ENCODE measurements at places on chromosomes 12 and 14.

GRCh38 chr12:83408146-83408545 lies 721.4 kb downstream of the TMTC2 start:
- no peak for DNase-seq

DNA sequence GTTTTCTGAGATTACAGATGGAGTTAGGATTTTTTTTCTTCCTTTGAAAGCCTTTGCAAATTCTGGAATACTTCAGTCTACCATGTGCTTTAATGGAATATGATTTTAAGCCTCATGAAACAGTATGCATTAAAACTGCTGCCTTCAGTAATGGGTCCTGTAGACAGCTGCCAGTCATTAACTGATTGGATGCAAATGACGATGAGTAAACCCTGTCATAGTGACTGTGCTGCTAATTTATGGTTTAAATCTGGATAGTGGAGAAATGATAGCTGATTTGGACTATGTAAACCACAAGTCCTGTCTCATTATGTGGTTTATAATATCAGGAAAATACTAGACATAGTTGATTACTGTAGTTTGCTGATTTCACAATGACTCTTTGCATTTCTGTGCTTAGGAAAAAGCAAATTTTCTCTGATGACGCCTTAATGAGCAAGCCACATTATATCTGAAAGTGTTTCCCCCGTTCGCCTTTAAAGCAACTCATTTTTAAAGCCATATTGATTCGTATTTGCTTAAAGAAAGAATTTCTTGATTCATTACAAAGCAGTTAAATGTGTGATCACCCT lies 217.6 kb downstream of the TMTC2 start:
- no peak for DNase-seq

DNA sequence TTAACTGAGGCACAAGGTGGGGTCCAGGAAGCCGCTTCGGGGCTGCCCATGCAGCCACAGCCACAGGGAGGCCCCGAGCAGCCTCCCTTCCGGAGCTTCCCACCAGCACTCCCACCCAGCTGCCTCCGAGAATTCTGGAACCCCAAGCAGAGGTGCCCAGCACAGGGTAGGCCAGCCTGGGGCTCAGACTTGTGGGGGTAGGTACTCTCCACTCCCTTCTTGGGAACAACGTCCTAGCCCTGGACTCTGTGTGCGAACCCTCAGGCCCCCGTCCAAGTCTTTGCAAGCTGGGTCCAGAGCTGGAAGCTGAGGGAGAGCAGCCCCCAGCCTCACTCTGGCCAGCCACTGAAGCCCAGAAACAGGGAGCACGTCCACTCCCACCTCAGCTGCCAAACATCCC lies 16.1 kb downstream of the ITPK1 start:
- DNase-seq = no peak

DNA sequence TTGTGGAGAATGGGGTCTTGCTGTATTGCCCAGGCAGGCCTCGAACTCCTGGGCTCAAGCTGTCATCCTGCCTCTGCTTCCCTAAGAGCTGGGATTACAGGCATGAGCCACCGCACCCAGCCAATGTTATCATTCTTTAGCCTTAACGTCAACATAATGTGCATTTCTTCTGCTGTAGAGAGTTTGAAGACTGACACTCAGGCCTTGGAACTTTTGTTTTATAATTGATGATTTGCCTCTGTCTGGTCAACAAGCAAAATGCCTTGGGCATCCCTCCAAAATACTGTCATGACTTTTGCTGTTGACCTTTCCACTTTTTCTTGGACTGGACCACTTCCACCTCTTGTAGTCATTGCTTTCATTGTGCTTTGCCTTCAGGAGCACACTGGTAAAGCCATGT lies 29.0 kb downstream of the FAM234B start:
- no peak for DNase-seq

GRCh38 chr12:99121546-99121945 lies 476.5 kb downstream of the APAF1 start:
- no peak for DNase-seq

All from cortex of kidney (tissue), 1 donor.